ENCODE measurements at places on chromosomes 16 and 17.

DNA sequence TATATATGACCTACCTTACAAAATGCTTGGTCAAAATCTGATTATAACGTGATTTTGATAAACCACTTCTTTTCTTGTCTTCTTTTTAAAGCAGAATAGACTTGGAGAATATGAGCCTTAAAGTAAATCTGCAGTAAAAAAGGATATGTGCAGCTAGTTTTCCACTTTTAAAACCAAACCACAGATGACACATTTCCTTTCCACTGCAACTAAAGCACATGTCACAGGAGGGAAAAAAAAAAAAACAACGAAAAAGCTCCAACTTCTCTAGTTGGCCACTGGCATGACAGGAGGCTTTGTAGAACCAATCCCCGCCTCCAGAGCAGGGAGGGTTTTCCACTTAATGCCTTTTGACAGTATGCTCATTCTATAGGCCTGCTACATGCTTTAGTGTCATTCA is at the start of gene EVI2A:
TSS of gene EVI2A (minus strand) at position 142 of the 400 bp plus-strand sequence. CDS start 2,609 bp downstream, outside the sequence.
- DNase-seq = peak; percentile 70

DNA sequence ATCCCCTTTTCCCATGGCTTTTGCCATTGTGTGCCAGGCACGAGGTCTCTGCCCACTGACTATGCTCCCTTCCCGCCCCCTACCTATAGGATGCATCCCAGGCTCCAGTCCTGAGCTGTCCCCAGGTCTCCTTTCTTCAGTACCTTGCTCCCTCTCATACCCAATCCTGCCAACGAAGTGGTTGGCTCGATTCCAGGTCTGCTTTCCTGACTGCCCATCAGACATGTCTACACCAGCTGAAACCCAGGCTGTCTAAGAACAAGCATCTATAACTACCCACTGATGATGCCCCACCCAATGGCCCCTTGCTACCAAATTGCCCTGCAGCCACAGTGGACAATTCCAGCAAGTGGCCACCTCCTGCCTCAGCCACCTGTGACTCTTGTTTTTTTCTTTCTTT is 479.1 kb downstream of the SOX9 start:
- no peak for DNase-seq

GRCh38 chr17:44636562-44636961 is 19.7 kb upstream of the MEIOC start:
- DNase-seq = no peak

- DNase-seq = no peak
These were observed at the start of gene ASGR2 for GRCh38 chr17:7114241-7114874. ASGR2 (minus strand) TSS chr17:7114822; CDS start chr17:7114240, 582 bp downstream.

- peak; percentile 81 for DNase-seq
These were observed 2.1 kb downstream of the FMNL1 start for GRCh38 chr17:45223539-45224528.

DNA sequence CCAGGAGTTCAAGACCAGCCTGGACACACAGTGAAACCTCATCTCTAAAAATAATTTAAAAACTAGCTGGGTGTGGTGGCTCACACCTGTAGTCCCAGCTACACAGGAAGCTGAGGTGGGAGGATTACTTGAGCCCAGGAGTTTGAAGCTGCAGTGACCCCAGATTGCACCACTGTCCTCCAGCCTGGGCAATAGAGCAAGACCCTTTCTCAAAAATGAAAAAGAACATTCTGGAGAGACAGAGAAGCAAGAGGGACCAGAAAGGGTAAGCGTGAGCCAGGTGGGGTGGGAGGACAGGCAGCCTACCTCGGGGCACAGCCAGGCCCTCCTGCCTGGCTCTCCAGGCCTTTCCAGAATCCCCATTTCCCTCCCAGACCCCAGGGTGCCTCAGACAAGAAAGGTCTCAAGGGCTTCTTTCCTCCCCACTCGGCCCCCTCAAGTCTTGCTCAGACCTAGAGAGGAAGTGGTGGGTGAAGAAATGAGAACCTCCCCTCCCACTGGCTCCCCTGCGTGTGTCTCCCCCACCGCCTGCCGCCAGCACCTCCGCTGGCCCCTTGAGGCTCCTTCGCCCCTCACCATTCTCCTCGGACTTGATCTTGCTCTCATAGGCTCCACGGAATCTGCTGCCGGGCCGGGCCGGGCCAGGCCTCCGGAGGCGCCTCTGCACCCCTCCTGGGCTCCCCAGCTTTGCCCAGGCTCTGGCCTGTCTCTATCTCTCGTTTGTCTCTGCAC is 503 bp downstream of the C16orf54 start:
- peak; percentile 69 for DNase-seq

GRCh38 chr17:561116-561515 is 153.5 kb downstream of the VPS53 start:
- no peak for DNase-seq

DNA sequence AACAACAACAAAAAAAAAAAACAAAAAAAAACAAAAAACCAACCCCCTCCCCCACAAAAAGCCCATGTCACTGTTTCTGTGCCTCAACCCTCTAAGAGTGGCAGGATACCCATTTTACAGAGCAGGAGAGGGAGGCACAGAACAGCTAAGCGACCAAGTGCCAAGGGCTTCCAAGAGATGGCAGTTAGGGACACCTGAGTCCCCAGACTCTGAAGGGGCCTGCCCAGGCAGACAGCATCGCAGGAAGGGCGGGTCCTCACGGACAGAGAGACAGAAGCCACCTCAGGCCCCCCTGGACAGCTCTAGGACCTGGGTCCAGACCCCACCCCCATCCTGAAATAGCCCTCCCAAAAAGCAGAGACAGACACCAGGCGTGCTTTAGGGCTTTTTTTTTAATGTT is 21.6 kb upstream of the CPSF4L start:
- DNase-seq = no peak

DNA sequence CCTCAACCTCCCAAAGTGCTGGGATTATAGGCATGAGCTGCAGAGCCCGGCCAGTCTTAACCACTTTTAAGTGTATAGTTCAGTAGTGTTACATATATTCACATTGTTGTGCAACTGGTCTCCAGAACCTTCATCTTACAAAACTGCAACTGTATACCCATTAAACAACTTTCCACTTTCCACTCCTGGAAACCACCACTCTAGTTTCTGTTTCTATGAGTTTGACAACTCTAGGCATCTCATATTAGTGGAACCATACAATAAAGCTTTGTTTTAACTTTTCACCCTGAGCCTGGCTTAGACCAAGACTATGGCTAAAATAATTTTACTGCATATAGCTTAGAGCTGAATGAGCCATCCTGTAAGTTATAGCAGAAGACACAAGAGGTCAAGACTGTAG is 108.0 kb upstream of the GOT2 start:
- DNase-seq = no peak

DNA sequence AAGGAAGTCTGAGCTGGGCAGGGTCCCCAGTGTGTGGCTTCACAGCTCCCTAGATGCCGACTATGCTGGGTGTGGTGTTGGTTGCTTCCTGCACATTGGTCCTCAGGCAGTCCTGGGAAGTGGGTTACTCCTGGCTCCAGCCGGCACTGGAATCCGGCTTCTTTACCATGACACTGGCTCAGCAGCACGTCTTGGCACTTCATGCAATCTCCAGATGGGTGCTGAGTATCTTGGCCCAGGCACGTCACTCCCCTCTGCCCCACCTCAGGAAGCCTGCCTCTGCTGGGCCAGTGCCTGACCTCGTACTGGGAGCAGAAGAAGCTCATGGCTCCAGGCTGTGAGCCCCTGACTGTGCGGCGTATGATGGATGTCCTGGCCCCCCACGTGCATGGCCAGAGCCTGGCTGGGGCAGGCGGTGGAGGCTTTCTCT is 24.5 kb downstream of the FCSK start:
- DNase-seq = no peak

- no peak for DNase-seq
These were observed 24.0 kb downstream of the RNF213 start for GRCh38 chr17:80284631-80285030.

DNA sequence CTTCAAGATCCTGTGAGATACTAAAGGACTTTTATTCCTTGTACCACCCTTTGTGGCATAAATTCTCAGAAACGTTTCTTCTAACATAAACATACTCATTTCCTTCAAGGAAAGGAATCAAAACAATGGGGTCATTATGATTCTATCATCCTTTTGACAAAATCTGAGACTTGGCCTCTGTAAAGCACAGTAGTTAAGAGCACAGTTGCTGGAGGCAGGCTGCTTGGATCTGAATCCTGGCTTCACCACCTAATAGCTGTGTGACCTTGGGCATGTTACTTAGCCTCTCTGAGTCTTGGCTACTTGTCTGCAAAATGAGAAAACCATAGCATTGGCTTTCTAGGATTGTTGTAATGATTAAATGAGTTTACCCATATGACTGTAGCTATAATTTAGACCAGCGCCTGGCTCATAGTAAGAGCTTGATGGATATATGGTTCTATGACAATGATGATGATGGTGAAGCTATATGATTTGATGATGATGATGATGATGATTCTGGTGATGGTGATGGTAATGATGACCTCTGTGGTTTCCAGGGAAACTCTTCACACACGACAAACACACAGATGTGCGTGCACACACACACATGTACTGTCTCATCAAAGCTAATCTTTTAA is 6.1 kb upstream of the KRT31 start:
- no peak for DNase-seq

DNA sequence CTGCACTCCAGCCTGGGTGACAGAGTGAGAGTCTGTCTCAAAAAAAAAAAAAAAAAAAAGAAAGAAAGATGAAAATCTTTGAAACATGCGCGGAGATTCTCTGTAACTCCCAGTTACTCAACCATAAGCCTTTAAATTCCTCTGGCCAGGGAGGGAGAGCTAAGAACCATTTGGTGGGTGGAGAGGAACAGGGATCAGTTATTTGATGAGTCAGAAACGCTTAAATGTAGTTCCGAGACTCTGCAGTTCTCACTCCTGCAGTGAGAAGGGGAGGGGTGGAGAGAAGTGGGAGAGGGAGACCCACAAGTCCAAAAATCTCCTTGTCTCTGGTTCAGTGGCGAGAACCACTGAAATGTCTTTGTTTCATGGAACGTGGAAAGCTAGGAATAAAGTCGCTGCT is 266.7 kb downstream of the SOX9 start:
- DNase-seq = no peak

GRCh38 chr17:65071861-65072260 is 15.3 kb upstream of the GNA13 start:
- no peak for DNase-seq

- peak; percentile 83 for DNase-seq
These were observed 8.6 kb downstream of the LGALS3BP start for GRCh38 chr17:78970834-78971755.

- DNase-seq = no peak
These were observed 42.1 kb downstream of the AIPL1 start for GRCh38 chr17:6392609-6393350.

GRCh38 chr17:72342627-72343527 is 222.1 kb downstream of the SOX9 start:
- no peak for DNase-seq

GRCh38 chr17:10033449-10033848 is 128.4 kb upstream of the RCVRN start:
- no peak for DNase-seq

- DNase-seq = no peak
These were observed 17.3 kb downstream of the SOCS3 start for GRCh38 chr17:78342449-78343186.

DNA sequence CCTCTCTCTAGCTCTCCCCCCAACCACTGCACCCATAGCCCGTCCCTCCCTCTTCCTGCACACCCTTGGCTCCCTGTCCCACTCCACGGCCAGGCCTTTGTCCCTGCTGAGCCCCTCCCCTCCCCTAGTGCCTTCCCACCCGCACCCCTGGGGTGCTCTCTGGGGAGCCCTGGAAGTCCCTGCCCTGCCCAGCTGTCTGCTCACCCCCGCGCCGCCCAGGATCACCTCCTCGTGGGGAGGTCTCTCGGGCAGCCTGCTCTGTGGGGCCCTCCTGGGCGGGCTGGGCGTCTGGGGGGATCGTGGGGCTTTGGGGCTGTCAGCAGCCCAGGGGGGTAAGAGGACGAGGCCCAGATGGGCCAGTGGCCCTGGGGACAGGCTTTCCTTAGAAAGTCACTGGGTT is 18.1 kb downstream of the CACNA1H start:
- no peak for DNase-seq

GRCh38 chr16:945271-946047 is 25.3 kb downstream of the LMF1 start:
- no peak for DNase-seq

DNA sequence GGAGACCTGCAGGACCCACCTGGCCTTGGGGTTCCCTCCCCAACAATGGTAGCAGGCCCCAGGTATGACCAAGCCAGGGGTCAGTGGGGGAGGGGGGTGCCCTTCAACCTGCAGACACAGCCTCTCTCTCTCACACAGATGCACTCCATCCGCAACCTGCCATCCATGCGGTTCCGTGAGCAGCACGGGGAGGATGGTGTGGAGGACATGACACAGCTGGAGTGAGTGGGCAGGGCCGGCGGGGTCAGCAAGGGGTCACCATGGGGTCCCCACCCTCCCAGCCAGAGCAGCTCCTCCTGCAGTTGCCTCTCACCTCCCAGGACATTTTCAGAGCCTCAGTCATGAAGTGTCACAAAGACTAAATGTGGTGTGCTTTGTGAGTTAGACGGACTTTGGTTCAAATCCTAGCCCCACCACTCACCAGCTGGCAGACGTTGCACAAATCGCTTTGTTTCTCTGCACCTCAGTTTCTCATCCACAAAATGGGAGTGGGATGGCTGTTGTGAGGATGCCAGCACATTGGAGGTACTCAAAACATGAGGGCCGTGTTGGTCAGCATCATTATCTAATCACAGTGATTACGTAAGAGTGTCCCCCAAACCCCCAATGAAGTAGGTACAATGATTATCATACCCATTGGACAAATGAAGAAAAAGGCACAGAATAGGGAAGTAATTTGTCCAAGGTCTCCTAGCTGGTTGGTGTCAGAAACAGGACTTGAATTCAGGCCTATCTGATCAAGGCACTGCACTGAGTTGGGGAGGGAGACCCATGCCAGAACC is 16.0 kb downstream of the MYO15A start:
- DNase-seq = no peak

- DNase-seq = no peak
These were observed 86.5 kb downstream of the MYH13 start for GRCh38 chr17:10286324-10286723.

- DNase-seq = no peak
These were observed 365.7 kb upstream of the PMFBP1 start for GRCh38 chr16:72537664-72538063.

- DNase-seq = no peak
These were observed 23.3 kb upstream of the TAC4 start for GRCh38 chr17:49871211-49871610.

DNA sequence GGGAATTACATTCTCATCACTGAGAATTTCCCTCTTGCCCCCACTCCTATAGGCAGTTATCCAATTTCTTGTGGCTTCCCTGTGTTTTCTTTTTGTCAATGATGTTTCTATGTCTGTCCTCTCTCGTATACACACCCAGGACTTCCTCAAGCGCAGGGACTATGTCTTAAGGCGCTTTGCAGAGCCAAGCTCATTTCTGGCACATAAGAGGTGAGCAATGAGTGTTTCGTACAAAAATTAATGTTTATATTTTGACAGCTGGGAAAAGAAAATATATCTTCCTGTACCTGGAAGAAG is 947 bp downstream of the DDX42 start:
- DNase-seq = no peak

GRCh38 chr16:53065461-53066061 is 10.8 kb downstream of the CHD9 start:
- no peak for DNase-seq

DNA sequence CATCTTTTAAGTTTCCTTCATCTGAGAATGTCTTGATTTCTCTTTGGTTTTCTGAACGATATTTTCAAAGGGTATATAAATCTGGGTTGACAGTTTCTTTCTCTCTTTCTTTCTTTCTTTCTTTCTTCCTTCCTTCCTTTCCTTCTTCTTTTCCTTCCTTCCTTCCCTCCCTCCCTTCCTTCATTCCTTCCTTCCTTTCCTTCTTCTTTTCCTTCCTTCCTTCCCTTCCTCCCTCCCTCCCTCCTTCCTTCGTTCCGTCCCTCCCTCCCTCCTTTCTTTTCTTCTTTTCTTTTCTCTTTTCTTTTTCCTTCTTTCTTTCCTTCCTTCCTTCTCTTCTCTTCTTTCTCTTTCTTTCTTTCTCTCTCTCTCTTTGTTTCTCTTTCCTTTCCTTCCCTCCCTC is 7.6 kb upstream of the KRT39 start:
- no peak for DNase-seq
